Activated CD4-positive, alpha-beta memory T cell treated with anti-CD3 and anti-CD28 coated beads for 36 hours (primary cell): ENCODE measurements at places on chromosomes 12 and 14. TPM values are rescaled to one million over a fixed set of nuclear protein-coding genes. Genes with fewer than 3 reads are reported as not detected.

DNA sequence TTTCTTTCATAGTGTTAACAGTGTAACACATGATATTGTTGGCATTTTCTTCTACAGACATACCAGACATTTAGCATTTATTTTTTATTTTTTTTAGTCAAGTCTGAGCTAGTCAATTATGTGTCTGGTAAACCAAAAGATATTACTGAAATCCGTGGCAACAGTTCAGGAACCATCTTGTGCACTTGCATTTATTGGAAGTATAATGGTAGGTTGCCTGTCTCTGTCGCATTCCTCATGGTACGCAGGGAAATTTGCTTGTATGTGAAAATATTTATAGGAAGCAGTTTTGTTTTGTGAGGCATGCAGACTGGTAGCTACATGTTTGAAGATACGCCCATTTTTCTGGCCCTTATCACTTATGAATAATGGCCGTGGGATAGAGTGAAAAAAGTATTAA lies 186.1 kb upstream of the SLC38A2 start:
- H3K4me1 ChIP-seq: peaks cover 35% of the 10 kb centered on the region
- DNase-seq: no peak
- no peak overlapping the region for H3K4me3 ChIP-seq
- no peaks in the 10 kb centered on the region for H3K36me3 ChIP-seq
- no peak overlapping the region for H3K27ac ChIP-seq
- no peaks in the 10 kb centered on the region for H3K27me3 ChIP-seq

- DNase-seq: no peak
- H3K4me1 ChIP-seq: peaks cover 8% of the 10 kb centered on the region
- no peak overlapping the region for H3K27ac ChIP-seq
- no peaks in the 10 kb centered on the region for H3K36me3 ChIP-seq
These were observed 12.9 kb upstream of the RNASE12 start for GRCh38 chr14:20603813-20604690.

Gene APOLD1
- 4.4 TPM for total RNA-seq

Gene TMEM52B
- not detected for total RNA-seq
